Kidney tubule cell (primary cell): ENCODE measurements at places on chromosomes 1 and 21.
A peak's percentile ranks its signal among the peaks of the same experiment; 100 is the strongest.

GRCh38 chr1:65319754-65320153, 10.4 kb downstream of the DNAJC6 start:
- DNase-seq = no peak

GRCh38 chr1:33429856-33430691, 821 bp downstream of the PHC2 start:
- DNase-seq = peak; percentile 35

DNA sequence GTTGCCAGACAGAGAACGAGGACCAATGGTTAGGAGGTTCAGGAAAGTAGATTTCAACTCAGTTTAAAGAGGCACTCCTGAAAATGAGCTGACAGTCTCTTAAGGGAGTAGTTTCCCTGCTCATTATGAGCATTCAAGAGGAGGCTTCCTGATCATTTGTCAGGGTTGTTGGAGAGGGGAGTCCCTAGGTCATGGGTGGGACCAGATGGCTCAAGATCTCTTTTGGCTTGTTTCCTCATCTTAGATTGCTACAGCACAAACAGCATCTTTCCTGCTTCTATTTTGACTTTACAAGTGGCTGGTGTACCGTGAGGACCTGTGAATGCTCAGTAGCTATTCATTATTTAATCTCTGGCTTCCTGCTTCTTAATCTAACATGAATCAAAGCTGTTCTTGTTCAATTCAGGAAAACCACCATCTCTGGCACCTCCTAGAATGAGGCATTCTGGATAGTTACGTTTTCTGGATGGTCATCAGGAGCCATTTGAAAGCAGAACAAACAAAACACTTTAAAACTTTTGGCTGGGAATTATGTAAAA, 47.6 kb downstream of the PEX14 start:
- DNase-seq = no peak

DNA sequence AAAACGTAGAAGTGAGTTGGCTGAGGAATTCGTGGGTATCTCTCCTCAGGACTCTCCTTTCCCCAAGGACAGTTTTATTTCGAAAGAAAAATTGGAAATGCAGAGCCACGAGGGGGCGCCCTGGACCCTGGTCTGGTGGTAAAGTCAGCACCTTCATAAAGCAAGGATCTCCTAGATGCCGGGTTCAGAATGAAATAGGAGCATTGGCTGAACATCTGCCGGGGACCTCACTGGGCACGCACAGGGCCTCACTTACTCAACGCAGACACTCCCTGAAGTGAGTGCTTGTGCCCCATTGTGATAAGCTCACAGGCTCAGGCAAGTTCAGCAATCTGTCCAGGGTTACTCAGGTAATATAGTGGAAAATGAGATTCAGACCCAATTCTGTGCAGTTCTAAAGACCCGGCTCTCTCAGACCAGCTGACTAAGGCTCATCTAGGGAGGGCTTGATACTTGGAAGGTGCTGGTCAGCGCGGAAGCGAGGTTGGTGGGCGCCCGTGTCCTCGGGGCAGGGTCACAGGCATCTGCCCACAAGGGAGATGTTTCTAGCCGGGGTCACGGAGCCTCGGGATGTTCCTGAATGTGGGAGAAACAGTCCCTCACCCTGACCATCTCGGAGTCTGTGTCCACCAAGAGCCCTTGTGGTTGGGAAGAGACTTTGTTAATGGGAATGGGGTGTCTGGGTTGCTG, 55.7 kb upstream of the ETV3 start:
- peak; percentile 67 for DNase-seq

DNA sequence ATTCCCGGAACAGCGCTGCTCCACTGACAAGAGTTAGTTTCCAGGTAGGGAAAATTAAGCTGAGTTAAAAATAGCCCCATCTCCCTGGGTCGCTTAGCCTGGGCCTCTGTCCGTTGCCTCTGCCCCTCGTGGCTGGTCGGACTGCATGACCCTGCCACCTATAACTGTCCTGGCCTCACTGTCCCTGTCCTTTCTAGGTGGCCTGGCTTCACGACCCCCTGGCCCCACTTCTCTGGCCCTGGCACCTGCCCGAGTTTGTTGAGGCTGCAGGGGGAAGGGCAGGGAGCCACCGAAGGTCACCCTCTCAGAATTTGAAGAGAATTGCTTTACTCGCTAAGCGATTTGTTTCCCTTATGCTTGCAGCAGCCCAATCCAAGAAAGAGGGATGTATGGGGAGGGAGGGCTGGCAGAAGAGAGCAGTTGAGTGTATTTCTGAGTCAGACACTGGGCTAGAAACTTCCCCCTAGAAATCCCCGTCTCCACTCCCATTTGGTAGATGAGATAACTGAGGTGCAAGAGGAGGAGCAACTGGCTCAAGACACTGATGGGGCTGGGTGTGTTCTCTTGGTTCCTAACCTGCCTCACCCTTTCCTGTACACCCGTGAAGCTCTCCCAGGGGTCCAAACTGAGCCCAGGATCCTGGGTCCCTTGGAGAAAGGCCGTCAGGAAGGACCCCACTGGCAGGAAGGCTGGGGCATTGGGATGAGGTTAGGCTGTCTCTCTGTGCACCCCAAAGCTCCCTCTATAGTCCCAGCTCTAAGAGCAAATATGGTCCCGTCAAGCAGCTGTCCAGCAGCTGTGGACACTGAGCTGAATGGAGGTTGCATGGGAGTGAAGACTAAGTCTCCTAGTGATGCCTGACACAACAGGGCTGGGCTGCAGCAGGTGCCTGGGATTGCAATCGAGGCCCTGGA, 2.9 kb upstream of the EDN2 start:
- DNase-seq = peak; percentile 79

- no peak for DNase-seq
These were observed 78.5 kb downstream of the FHAD1 start for GRCh38 chr1:15325375-15326085.

- DNase-seq = no peak
These were observed 120.8 kb upstream of the TNR start for GRCh38 chr1:175864183-175864582.

- peak; percentile 59 for DNase-seq
These were observed 4.7 kb downstream of the SORT1 start for GRCh38 chr1:109392788-109393616.

GRCh38 chr1:53086491-53087070, 24.6 kb downstream of the PODN start:
- no peak for DNase-seq

- peak; percentile 74 for DNase-seq
These were observed 228.2 kb downstream of the PBX1 start for GRCh38 chr1:164786980-164787833.

- peak; percentile 67 for DNase-seq
These were observed 1.4 kb downstream of the LHX4 start for GRCh38 chr1:180231506-180231921.

DNA sequence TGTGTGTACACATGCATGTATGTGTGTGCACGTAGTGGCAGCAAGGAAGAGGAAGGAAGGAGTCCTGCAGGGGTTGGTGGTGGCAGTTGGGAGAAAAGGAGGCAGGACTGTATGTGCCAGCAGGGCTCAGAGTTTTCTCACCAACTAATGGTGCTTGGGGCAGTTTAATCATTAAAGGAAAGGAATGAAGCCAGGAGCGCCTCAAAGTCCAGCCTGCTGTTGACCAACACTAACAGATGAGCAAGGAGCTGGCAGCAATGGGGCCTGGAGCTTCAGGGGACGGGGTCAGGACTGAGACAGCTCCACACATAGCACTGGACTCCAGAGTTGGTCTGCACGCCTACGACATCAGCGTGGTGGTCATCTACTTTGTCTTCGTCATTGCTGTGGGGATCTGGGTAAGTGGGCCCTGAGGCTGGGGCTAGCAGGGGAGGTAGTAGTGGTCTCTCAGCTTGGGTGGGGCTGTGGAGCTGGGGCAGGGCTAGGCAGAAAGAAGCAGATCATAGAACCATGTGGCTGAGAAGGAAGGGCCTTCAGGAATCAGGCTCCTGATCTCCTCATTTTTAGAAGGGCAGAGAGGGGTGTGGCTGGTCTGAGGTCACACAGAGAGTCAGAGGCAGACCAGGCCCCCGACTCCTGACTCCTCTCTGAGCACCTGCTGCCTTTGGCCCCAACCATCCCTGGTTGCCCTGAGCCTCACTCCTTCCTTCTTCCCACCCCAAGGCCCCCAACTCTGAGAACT, at the start of gene SLC5A9:
TSS of gene SLC5A9 (plus strand) at position 216 of the 742 bp plus-strand sequence. CDS start at position 237, 21 bp downstream.
- peak; percentile 72 for DNase-seq

DNA sequence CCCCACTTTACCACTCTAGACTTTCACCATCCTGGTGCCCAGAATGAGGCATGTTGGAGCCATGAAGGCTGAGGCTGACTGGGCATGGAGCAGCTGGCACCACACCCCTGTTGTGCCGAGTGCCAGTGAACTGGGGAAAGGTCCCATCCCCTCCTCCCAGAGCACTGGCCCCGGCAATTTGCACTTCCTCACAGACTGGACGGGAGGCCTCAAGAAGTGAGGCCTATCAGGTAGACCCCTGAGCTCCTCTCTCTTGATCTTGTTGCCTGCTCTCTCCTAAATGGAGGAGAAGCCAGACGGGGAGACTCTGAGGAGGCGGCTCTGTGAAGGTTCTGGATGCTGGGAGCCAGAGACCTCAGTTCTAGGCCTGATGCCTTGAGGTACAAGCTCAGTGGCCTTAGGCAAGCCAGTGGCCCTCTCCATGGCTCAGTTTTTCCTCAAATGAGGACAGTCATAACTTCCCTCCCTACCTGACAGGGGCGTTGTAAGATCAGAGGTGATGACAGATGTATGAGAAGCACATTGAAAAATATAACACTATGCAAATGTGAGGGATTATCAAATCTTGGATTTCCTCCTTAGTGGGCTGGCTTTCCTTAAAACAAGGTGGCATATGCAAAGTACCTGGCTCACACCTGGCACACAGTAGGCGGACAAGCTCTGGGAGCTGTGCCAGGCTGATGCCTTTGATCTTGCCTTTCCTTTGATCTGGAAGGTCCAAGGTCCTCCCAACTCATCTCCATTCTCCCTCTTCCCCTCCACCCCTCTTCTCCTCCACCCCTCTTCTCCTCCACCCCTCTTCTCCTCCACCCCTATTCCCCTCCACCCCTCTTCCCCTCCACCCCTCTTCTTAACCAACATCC, 6.7 kb downstream of the GRHL3 start:
- no peak for DNase-seq

DNA sequence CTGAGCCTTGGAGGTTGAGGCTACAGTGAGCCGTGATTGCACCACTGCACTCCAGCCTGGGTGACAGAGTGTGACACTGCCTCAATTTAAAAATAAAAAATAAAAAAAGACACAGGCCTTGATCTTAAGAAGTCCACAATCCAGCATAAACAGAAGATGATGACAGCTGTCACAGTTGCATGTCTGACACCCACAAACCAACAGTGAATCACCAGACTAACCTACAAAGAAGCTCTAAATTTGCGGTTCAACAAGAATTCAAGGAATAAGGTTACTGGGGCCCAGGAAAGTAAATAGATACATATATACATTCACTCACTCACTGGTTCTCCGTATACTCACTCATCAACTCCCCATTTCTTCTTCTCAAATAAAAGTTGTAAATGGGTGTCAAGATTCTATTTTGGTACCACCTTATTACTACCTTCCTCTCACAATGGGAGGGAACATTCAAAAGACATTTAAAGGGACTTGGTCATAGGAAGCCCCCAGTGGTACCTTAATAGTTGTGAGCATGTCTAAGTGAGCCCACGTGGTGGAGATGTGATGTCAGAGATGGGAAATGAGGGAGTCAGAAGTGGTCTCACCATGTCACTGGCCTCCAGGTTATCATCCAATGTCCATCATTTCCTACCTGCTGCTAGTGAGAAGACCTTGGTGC, 66.9 kb upstream of the PRDX6 start:
- DNase-seq = no peak

DNA sequence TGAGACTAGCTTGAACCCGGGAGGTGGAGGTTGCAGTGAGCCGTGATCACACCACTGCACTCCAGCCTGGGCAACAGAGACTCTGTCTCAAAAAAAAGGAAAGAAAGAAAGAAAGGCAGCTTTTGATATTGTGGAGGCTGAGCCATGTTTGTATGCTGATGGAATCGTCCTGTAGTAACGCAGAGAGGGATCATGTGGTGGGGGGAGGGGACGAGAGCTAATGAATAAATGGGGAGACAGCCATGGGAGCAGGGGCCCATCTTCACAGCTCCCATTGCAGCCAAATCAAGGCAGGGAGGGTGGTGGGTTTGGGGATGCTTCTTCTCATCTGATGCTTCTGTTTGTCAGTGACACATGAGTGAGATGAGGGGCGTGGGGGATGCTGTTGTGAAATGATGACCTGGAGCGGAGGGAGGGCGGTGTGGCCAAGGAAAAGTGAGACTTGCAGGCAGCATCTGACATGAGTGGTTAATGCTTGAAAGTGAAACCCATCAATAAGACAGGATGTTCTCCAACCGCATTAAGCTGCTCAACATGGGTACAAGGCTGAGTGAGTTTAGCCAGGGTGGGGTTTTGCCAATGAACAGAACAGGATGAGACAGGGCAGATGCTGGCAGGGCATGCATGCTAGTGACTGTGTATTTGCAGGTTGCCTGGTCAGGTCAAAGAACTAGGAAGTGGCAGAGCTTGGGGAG, 16.7 kb downstream of the SPATA21 start:
- peak; percentile 28 for DNase-seq

DNA sequence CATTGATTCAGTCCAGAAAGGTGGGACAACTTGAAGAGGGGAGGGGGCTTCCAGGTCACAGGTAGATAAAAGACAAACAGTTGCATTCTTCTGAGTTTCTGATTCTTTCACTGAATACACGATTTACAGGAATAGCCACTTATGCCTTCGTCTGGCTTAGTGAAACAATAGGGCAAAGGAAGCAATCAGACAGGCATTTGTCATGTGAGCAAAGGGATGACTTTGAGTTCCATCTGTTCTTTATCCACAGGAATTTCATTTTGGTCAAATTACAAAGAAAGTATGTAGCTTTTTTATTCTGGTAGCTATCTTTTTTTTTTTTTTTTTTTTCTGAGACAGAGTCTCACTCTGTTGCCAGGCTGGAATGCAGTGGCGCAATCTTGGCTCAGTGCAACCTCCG, 202.5 kb downstream of the TTLL7 start:
- DNase-seq = peak; percentile 8

- no peak for DNase-seq
These were observed 33.5 kb downstream of the VPS26C start for GRCh38 chr21:37233551-37234146.

DNA sequence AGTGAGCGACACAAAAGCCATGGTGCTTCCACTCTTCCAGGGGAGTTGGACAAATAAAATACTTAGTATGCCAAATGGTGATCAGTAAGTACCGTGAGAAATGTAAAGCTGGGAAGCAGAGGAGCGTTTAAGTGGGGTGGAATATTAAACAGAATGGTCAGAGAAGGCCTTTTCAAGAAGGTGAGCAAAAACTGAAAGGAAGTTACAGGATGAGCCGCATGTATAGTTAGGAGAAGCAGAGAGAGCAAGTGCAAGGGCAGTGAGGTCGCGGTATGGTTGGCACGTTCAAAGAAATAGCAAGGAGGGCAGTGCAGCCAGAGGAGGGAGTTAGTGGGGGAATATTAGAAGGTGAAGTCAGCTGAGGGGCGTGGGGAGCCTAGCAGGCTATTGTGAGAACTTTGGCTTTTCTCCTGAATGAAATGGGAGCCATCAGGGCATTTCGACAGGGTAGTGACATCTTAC, 748 bp upstream of the ATP6V0B start:
- no peak for DNase-seq

GRCh38 chr1:152737997-152738396, 19.8 kb upstream of the KPRP start:
- no peak for DNase-seq

GRCh38 chr1:240602189-240602588, 9.8 kb downstream of the GREM2 start:
- DNase-seq = no peak

GRCh38 chr21:32007456-32007855, 134.6 kb downstream of the HUNK start:
- DNase-seq = peak; percentile 53
